ENCODE measurements at places on chromosomes 2 and 18. TPM values are rescaled to one million over a fixed set of nuclear protein-coding genes. Genes with fewer than 3 reads are reported as not detected.

- no peak overlapping the region for H3K27ac ChIP-seq
- H3K27me3 ChIP-seq = no peaks in the 10 kb centered on the region
- peaks cover 7% of the 10 kb centered on the region for H3K36me3 ChIP-seq
- no peak for DNase-seq
- H3K4me3 ChIP-seq = no peak overlapping the region
These were observed 11.9 kb downstream of the LRRFIP1 start for GRCh38 chr2:237639052-237639835.

GRCh38 chr18:6956999-6957398 lies 160.6 kb downstream of the LAMA1 start:
- H3K27ac ChIP-seq = no peak overlapping the region
- H3K4me1 ChIP-seq = no peaks in the 10 kb centered on the region
- H3K4me3 ChIP-seq = no peak overlapping the region
- peaks cover 3% of the 10 kb centered on the region for H3K27me3 ChIP-seq

DNA sequence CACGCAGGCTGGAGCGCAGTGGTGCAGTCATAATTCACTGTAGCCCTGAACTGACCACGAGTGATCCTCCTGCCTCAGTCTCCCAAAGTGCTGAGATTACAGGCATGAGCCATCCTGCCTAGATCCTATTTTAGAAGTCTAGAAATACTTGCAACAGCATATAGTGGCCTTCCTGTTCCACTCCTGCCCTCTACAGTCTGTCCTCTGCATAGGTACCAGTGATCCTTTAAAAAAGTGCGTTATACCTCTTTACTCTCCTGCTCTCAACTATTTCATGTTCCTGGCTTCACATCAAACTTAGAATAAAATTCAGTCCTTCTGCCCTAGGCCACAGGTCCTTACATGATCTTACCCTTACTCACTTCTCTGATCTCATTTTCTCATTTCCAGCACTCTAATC lies 6.0 kb downstream of the COMMD1 start:
- peaks cover 15% of the 10 kb centered on the region for H3K4me1 ChIP-seq
- peaks cover 2% of the 10 kb centered on the region for H3K36me3 ChIP-seq
- no peak for DNase-seq
- no peak overlapping the region for H3K27ac ChIP-seq
- no peaks in the 10 kb centered on the region for H3K27me3 ChIP-seq
- no peak overlapping the region for H3K4me3 ChIP-seq

DNA sequence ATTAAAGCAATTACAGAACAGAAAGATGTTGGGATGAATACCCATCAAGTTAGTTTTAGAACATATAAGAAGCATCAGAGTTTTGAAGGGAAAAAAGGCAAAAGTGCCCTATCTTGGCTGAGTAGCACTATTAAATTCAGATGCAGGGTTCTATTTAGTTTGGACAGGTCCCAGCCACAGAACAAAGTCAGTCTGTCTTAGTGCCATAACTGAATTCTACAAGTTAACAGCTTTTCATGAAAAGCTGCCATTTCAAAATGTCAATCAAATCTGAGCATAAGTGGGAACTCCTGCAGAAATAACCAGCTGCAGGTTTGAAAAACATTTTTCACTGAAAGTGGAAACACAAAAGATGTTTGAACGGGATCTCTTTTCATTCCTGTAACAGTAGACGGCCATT lies 160.4 kb downstream of the SRBD1 start:
- H3K27me3 ChIP-seq = no peaks in the 10 kb centered on the region
- DNase-seq = no peak
- H3K36me3 ChIP-seq = peaks cover 9% of the 10 kb centered on the region

DNA sequence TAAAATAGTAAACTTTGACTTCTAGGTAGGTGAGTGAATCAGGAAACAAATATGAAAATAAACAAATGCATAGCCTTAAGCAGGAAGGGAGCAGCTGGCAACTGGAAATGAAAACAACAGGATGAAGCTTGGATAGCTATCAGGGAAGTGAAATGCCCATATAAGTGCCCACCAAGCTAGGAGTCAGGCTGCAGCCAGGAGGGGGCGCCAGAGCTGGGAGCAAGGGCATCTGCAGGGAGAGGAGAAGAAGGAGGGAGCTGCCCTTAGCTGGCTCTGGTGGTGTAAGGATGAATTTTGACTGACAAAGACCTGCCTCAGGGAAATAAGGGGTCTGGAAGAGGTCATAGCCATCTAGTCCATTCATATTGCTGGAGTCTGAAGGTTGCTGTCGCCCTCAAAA lies 298.3 kb downstream of the TDRD15 start:
- no peaks in the 10 kb centered on the region for H3K36me3 ChIP-seq
- H3K27me3 ChIP-seq = peaks cover 3% of the 10 kb centered on the region
- H3K4me3 ChIP-seq = no peak overlapping the region
- H3K4me1 ChIP-seq = no peaks in the 10 kb centered on the region
- no peak overlapping the region for H3K27ac ChIP-seq
- DNase-seq = peak; percentile 13

GRCh38 chr2:146068051-146068450 lies 1548.1 kb upstream of the ZEB2 start:
- H3K27ac ChIP-seq = no peak overlapping the region
- no peaks in the 10 kb centered on the region for H3K27me3 ChIP-seq
- H3K4me3 ChIP-seq = no peak overlapping the region

DNA sequence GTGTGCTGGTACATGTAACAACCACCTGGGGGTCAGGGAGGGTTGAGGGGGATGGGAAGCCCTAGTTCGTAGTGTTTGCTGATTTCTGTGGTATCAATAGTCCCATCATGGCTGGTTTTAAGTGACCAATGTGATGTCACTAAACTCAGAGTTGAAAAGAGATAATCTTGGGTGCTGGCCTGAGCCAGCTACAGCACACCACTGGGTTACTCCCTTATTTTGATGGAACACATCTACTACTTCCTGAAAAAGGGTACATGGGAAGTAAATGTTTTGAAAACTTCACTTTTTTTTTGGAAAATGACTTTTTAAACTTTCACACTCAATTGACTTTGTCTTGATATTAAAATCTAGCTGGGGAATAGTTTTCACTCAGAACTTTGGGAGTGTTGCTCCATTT lies 87.0 kb upstream of the CXCR4 start:
- H3K4me3 ChIP-seq = no peak overlapping the region
- no peak overlapping the region for H3K27ac ChIP-seq
- no peaks in the 10 kb centered on the region for H3K27me3 ChIP-seq
- no peak for DNase-seq
- peaks cover 21% of the 10 kb centered on the region for H3K36me3 ChIP-seq

GRCh38 chr2:132038179-132038882 lies 123.4 kb downstream of the ANKRD30BL start:
- peaks cover 51% of the 10 kb centered on the region for H3K27me3 ChIP-seq
- H3K27ac ChIP-seq = no peak overlapping the region
- DNase-seq = no peak
- H3K4me1 ChIP-seq = peaks cover 4% of the 10 kb centered on the region

- H3K27ac ChIP-seq = no peak overlapping the region
- H3K4me1 ChIP-seq = no peaks in the 10 kb centered on the region
- no peak for DNase-seq
These were observed 465.1 kb upstream of the MYT1L start for GRCh38 chr2:2796207-2796606.

DNA sequence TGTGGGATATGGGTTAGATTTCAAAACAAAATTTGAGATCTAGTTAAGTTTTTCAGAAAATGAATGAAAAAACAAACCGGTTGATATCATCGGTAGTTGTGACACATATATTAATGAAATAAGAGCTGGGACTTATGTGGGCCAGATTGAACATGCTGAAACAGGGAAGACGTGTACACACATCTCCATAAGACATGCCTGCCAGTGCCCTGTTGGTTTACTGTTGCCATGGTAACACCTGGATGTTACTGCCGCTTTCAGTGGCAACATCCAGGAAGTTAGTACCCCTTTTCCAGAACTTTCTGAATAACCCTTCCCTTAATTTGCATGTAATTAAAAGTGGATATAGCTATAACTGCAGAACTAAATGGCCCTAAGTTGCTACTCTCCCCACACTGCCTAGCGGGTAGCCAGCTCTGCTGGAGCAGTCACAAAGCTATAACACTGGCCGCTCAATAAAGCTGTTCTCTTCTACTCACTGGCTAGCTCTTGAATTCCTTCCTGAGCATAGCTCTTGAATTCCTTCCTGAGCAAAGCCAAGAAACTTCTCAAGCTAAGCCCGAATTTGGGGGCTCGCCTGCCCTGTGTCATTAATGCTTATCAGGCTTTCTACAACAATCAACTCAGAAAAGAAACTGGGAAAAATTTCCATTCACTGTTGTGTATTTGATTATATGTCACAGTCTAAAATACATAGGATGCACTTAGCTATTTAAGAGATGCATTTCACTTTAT lies 776.3 kb upstream of the CDH7 start:
- H3K27me3 ChIP-seq = no peaks in the 10 kb centered on the region
- H3K4me1 ChIP-seq = no peaks in the 10 kb centered on the region
- no peak overlapping the region for H3K27ac ChIP-seq
- DNase-seq = no peak
- H3K4me3 ChIP-seq = no peak overlapping the region

DNA sequence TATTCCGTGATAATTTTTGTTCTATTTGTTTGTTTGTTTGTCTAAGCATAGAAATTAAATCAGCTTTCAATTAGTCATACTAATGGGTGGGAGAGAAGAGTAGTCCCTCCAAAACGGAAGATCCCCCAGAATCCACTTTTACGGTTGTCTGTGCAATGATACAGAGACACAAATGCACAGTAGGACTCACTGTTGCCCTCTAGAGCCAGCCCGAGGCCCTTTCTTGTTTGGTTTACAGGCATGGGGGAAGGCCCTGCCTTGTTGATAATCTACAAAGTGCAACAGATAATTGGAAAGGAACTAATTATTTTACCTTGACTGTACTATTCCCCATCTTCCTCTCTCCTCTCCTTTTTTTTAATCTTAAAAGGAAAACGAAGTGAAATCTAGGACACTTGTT lies 121.1 kb downstream of the ACOXL start:
- H3K4me1 ChIP-seq = peaks cover 72% of the 10 kb centered on the region
- peak; percentile 48 for DNase-seq
- peaks cover 3% of the 10 kb centered on the region for H3K36me3 ChIP-seq
- H3K27ac ChIP-seq = no peak overlapping the region
- H3K27me3 ChIP-seq = peaks cover 35% of the 10 kb centered on the region
- H3K4me3 ChIP-seq = no peak overlapping the region

- H3K4me1 ChIP-seq = no peaks in the 10 kb centered on the region
- no peak overlapping the region for H3K4me3 ChIP-seq
- DNase-seq = no peak
- no peaks in the 10 kb centered on the region for H3K36me3 ChIP-seq
- H3K27me3 ChIP-seq = no peaks in the 10 kb centered on the region
- no peak overlapping the region for H3K27ac ChIP-seq
These were observed 697.9 kb upstream of the FANCL start for GRCh38 chr2:58938988-58939387.

GRCh38 chr2:79041032-79041448 lies 15.5 kb downstream of the REG3G start:
- H3K4me3 ChIP-seq = no peak overlapping the region
- H3K27ac ChIP-seq = no peak overlapping the region
- no peaks in the 10 kb centered on the region for H3K27me3 ChIP-seq
- no peaks in the 10 kb centered on the region for H3K36me3 ChIP-seq
- no peak for DNase-seq

DNA sequence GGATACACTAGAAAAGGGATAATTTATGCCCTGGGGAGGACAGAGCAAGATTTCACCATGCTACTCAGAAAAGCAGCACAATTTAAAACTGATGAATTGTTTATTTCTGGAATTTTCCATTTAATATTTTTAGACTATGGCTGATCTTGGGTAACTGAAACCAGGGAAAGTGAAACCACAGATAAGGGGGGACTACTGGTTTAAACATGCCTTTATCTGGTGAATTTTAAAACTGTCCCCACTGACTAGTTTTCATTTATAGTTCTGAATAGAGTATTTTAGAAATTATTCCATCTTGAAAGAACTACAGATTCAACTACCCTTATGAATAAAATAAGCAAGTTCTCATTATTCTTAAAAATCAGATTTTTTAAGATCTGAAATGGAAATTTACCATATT lies 15.0 kb downstream of the NFU1 start:
- H3K27me3 ChIP-seq = no peaks in the 10 kb centered on the region
- H3K27ac ChIP-seq = peak overlapping the region; percentile 60
- no peak overlapping the region for H3K4me3 ChIP-seq
- H3K4me1 ChIP-seq = peaks cover 8% of the 10 kb centered on the region

GRCh38 chr2:25018681-25019080 lies 23.2 kb upstream of the EFR3B start:
- H3K4me3 ChIP-seq = no peak overlapping the region
- H3K27me3 ChIP-seq = peaks cover 4% of the 10 kb centered on the region
- H3K36me3 ChIP-seq = no peaks in the 10 kb centered on the region
- H3K4me1 ChIP-seq = peaks cover 3% of the 10 kb centered on the region
- DNase-seq = no peak

DNA sequence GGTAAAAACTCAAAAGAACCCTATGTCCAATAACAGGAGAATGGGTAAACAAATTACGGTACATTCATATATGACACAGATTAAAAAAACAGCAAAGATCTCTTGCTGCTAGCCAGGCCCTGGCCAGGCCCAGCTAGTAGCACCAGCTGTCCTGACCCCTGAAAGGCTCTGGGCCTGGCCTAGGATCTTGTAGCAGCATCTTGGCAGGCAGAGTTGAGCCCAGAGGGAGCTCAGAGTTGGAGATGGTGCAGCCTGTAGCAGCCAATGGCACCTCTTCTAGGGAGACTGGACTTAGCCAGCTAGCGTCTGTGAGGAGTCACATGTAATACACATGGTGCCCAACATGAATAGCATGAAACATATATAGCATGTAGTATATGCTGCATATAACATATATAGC lies 69.1 kb downstream of the HS6ST1 start:
- no peak for DNase-seq
- no peak overlapping the region for H3K4me3 ChIP-seq
- H3K4me1 ChIP-seq = peaks cover 12% of the 10 kb centered on the region
- H3K27ac ChIP-seq = no peak overlapping the region

GRCh38 chr2:127694986-127695385 lies 6.3 kb upstream of the SFT2D3 start:
- no peaks in the 10 kb centered on the region for H3K27me3 ChIP-seq
- no peaks in the 10 kb centered on the region for H3K4me1 ChIP-seq
- H3K4me3 ChIP-seq = no peak overlapping the region
- H3K27ac ChIP-seq = no peak overlapping the region

The SNRNP27 gene
- total RNA-seq = 61.8 TPM

The USP40 gene
- total RNA-seq = 17.7 TPM

The C2orf78 gene
- total RNA-seq = not detected

The ZNF236 gene
- 12.0 TPM for total RNA-seq

The CYRIA gene
- 0.16 TPM for total RNA-seq

The UGT1A9 gene
- total RNA-seq = not detected

The ALLC gene
- total RNA-seq = not detected

The WDCP gene
- total RNA-seq = 20.9 TPM

The MCM6 gene
- total RNA-seq = 232 TPM

The ZNF521 gene
- not detected for total RNA-seq

The KDM3A gene
- total RNA-seq = 55.5 TPM

The PID1 gene
- not detected for total RNA-seq

The SLC11A1 gene
- 0.08 TPM for total RNA-seq

The TGOLN2 gene
- 77.2 TPM for total RNA-seq

The DNAH7 gene
- 0.18 TPM for total RNA-seq

Data from activated naive CD8-positive, alpha-beta T cell treated with anti-CD3 and anti-CD28 coated beads for 36 hours (primary cell).